Uterus (tissue), 4 donors: ENCODE measurements at places on chromosomes 12 and 14. TPM values are rescaled to one million over a fixed set of nuclear protein-coding genes. Genes with fewer than 3 reads are reported as not detected.

MLEC gene
- 88.2 TPM for total RNA-seq

SIX1 gene
- 7.1 TPM for total RNA-seq

KITLG gene
- total RNA-seq = 19.0 TPM

CREBL2 gene
- 27.1 TPM for total RNA-seq

ACTR10 gene
- total RNA-seq = 57.4 TPM

DNA sequence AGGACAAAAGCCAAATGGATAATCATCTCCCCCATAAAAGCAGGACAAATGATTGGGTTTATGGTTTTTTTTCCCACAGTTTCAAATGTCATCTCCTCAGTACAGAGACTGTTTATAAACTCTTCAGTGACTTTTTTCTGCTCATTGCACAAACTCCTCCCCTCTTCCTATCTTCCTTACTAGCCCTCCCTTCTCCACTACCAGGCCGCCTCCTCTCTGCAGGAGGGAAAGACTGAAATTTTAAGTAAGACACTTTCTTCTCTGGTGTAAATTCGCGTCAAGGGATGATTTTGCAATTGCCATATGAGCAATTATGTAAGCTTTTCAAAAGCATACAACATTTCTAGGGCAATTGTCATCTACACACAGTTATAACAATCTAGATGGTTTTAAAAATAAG is 37.0 kb downstream of the BTG1 start:
- no peaks in the 10 kb centered on the region for H3K36me3 ChIP-seq
- peak overlapping the region; percentile 73 for H3K27ac ChIP-seq
- no peak overlapping the region for H3K4me3 ChIP-seq
- peak; percentile 31 for DNase-seq
- no peaks in the 10 kb centered on the region for H3K27me3 ChIP-seq

DNA sequence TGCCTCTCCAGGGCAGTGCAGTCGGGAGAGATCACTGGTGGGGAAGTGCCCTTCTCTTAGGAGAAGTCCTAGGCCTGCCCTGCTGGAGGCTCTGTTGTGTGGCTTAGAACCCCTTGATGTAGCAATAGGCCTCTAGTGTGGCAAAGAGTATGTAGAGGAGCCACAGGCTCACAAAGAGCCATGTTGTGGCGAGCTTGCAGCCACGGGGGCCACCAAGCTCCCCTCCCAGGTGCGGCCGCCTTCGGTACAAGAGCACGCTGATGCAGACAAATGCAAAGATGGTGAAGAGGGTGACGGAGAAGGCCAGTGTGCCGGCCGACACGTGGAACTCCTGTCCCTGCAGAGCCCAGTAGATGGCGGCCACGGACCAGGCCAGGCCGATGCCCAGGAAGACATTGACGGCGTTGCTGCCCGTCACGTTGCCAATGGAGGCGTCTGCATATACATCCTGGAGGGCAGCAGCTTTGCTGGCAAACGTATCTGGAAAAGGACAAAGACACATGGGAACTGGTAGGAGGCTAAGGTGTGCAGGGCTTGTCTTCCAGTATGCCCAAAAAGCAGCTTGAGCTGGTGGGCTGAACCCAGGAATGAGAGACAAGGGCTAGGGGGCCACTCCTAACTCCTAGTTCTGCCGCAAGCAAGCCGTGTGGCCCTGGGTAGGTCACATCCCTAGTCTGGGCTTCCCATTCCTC is 142.8 kb downstream of the SLC8A3 start:
- no peak for DNase-seq
- no peaks in the 10 kb centered on the region for H3K4me1 ChIP-seq
- H3K4me3 ChIP-seq = no peak overlapping the region
- no peaks in the 10 kb centered on the region for H3K27me3 ChIP-seq

GRCh38 chr12:93407054-93407962 is 29.6 kb downstream of the NUDT4 start:
- no peak for DNase-seq
- no peaks in the 10 kb centered on the region for H3K36me3 ChIP-seq
- H3K4me1 ChIP-seq = no peaks in the 10 kb centered on the region
- H3K4me3 ChIP-seq = no peak overlapping the region
- no peaks in the 10 kb centered on the region for H3K27me3 ChIP-seq

DNA sequence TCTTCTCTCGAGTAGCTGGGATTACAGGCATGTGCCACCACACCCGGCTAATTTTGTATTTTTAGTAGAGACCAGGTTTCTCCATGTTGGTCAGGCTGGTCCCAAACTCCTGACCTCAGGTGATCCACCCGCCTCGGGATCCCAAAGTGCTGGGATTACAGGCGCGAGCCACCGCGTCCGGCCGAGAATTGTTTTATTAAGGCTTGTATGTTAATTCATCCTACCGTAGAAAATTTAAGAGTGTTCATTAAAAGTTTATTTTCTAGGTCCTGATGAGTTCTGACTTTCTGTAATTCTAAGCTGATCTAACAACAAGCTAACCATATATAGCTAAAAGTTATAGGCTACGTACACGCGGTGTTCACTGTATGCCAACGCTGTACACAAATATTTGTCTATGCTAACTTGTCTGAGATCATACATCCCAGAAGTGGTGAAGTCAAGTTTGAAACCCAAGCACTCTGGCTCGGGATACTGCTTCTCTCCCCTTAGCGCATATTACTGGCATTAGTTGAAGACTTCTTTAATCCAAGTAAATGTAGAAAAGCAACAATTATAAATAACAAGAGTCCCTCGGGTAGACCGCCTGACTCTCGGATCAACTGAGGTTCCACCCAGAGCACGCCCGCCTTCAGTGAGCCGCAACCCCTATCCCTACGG is 570 bp upstream of the MRPS35 start:
- H3K36me3 ChIP-seq = no peaks in the 10 kb centered on the region
- no peaks in the 10 kb centered on the region for H3K27me3 ChIP-seq
- H3K4me1 ChIP-seq = no peaks in the 10 kb centered on the region

GRCh38 chr12:48787791-48788523 is 932 bp downstream of the ADCY6 start:
- peak overlapping the region; percentile 95 for H3K4me3 ChIP-seq
- no peaks in the 10 kb centered on the region for H3K4me1 ChIP-seq
- no peaks in the 10 kb centered on the region for H3K36me3 ChIP-seq
- no peaks in the 10 kb centered on the region for H3K27me3 ChIP-seq
- peak overlapping the region; percentile 91 for H3K27ac ChIP-seq
- DNase-seq = no peak

GRCh38 chr14:100850841-100851585 is 25.1 kb downstream of the MEG3 start:
- H3K4me3 ChIP-seq = no peak overlapping the region

DNA sequence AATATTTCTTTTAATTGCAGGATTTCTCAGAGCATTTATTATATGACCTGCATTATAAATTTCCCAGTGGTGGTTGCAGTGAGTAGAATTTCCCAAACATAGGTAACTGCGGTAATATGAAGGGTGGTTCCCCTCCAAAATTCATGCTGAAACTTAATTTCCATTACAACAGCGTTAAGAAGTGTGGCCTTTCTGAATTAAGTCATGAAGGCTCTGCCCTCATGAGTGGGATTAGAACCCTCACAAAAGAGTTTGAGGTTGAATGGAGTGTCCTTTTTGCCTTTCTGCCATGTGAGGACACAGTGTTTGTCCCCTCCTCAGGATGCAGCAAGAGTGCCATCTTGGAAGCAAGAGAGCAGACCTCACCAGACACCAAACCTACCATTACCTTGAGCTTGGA is 233.6 kb downstream of the KTN1 start:
- H3K4me3 ChIP-seq = no peak overlapping the region
- H3K4me1 ChIP-seq = no peaks in the 10 kb centered on the region
- no peak for DNase-seq

- peaks cover 6% of the 10 kb centered on the region for H3K4me1 ChIP-seq
- no peaks in the 10 kb centered on the region for H3K27me3 ChIP-seq
- DNase-seq = no peak
These were observed 16.2 kb downstream of the SLC7A8 start for GRCh38 chr14:23167116-23167847.

DNA sequence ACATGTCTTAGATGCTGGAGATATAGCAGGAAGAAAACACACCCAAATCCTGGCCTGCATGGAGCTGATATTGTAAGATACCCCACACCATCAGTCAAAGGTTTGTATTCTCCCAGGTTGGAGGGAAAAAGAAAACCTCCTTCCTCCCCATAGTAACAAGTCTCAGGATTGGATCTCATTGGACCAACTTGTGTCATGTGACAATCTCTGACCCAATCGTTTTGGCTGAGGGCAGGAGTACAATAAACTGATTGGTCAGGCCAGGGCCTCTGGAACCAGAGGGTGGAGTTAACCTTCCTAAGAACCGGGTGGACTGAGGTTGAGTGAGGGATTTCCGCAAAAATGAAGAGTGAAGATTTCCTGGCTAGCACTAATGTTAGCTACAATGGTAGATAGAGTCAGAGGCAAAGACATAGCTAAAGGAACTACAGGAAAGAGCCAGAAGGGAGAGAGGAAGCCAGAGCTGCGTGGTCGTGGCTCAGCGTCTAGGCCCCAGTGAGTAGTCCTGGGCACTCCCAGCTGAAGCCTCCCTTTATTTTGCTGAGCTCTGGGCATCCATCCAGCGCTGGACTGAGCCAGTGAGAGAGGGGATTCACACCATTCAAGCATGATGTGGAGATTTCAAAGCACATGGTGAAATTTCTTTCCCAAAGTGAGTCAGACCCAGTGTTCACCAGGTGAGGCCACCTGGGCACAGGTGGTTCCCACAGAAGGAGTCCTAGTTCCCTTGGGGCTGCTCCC is 219.9 kb downstream of the AACS start:
- no peak for DNase-seq
- H3K4me3 ChIP-seq = no peak overlapping the region

DNA sequence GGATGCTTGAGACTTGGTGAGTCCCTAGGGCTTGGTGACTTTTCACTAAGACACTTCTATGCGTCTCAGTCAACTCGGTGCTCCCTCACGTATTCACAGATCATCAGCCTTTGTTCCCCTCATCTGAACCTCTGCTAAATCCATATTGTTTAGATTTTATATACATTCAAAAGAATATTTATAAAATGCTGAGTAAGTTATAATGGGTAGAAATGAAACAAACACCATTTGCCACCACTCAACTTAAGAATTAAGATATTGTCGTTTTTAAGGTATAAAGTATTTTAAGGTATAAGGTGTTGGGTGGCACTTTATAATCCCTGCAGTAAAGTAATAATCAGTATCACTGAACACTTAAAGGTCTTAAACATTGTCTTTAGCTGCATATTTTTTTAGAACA is 103.0 kb downstream of the TTLL5 start:
- H3K27me3 ChIP-seq = no peaks in the 10 kb centered on the region
- H3K36me3 ChIP-seq = no peaks in the 10 kb centered on the region
- H3K4me3 ChIP-seq = no peak overlapping the region

DNA sequence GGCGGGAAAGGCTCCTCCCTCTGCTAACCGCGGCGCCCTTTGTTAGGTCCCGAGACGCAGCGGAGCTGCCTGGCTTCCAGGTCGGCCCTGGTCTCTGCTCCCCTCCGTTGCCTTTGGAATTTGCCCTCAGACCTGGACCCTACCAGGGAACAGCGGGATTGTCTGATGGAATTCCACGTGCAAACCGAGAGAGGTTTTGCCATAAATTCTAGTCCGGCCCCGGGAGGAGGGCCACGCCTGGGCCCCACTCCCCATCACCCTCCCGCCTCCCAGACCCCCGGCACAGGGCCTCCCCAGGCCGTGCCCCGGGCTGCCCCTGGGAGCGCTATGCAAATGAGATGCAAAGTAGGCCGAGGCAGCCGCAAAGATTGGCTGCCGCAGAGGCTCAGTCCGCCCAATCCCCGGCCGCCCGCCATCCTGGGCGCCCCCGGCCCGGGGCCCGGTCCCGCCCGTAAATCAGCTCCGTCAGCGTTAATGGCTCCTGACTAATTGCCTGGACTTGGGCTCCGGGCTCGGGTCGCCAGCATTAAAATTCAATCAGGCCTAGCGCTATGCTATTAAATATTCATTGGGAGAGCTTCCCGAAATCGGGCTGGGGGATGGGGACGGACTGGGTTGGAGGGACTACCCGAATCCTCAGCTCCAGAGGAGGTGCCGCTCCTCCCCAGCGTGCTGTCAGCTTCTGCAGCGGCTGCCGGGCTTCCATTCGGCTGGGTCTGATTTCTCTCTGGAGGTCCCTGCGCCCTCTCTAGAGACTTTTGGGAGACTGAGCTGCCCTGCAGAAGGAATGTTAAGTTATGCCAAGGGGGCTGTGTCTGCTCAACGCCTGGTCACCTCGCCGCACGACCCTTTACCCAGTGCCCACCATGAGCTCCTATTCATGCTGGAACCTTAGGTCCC is 15.7 kb upstream of the FIGNL2 start:
- peaks cover 8% of the 10 kb centered on the region for H3K27me3 ChIP-seq
- DNase-seq = no peak
- no peaks in the 10 kb centered on the region for H3K36me3 ChIP-seq
- H3K4me3 ChIP-seq = no peak overlapping the region
- no peaks in the 10 kb centered on the region for H3K4me1 ChIP-seq

GRCh38 chr14:74135426-74135825 is 50.7 kb downstream of the LIN52 start:
- no peaks in the 10 kb centered on the region for H3K36me3 ChIP-seq
- no peaks in the 10 kb centered on the region for H3K4me1 ChIP-seq
- no peak overlapping the region for H3K4me3 ChIP-seq
- H3K27me3 ChIP-seq = no peaks in the 10 kb centered on the region

DNA sequence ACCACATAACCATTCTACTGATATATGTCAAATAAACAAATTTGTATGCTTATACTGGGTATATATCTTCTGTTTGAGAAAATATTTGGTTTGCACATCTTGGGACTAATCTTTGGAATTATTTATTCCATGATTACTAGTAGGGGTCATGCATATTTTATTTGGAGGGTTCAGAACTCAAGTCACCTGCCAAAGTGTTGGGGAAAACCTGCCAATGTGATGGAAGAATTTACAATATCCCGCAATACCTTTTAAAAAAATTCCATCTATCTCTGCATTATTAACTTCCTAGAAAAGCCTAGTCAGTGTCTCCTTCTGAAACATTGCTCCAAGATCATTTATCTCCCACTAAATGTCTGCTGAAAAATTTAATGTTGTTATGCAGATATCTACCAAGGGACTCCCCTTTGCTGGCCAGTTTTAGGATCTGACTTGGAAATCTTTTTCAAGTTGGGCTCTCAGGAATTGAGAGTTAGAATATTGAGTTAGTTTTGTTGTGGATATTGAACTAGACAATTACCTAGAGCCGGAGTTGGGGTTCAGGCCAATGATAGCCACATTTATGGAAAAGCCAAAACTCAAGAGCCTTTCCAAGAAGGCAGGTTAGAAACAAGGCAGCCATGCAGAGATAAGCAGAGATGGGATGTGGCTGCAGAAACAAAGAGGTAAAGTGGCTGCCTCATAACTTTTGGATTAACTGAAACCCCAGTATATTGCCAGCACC is 425.2 kb downstream of the ADAMTS20 start:
- H3K36me3 ChIP-seq = no peaks in the 10 kb centered on the region
- H3K4me3 ChIP-seq = no peak overlapping the region
- no peak for DNase-seq
- no peak overlapping the region for H3K27ac ChIP-seq

DNA sequence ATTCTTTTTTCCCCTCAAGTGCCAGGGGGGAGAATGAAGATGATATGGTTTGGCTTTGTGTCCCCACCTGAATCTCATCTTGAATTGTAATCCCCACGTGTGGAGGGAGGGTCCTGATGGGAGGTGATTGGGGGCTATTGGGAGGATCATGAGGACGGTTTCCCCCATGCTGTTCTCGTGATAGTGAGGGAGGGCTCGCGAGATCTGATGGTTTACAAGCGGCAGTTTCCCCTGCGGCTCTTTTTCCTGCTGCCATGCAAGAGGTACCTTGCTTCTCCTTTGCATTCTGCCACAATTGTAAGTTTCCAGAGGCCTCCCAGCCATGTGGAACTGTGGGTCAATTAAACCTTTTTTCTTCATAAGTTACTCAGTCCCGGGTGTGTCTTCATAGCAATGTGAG is 173.7 kb downstream of the CAND1 start:
- H3K4me3 ChIP-seq = no peak overlapping the region
- H3K27me3 ChIP-seq = no peaks in the 10 kb centered on the region
- no peaks in the 10 kb centered on the region for H3K36me3 ChIP-seq
- no peak for DNase-seq
- H3K4me1 ChIP-seq = peaks cover 5% of the 10 kb centered on the region
